ENCODE measurements at places on chromosomes 11 and 22. TPM values are rescaled to one million over a fixed set of nuclear protein-coding genes. Genes with fewer than 3 reads are reported as not detected.
A peak's percentile ranks its signal among the peaks of the same experiment; 100 is the strongest.

DNA sequence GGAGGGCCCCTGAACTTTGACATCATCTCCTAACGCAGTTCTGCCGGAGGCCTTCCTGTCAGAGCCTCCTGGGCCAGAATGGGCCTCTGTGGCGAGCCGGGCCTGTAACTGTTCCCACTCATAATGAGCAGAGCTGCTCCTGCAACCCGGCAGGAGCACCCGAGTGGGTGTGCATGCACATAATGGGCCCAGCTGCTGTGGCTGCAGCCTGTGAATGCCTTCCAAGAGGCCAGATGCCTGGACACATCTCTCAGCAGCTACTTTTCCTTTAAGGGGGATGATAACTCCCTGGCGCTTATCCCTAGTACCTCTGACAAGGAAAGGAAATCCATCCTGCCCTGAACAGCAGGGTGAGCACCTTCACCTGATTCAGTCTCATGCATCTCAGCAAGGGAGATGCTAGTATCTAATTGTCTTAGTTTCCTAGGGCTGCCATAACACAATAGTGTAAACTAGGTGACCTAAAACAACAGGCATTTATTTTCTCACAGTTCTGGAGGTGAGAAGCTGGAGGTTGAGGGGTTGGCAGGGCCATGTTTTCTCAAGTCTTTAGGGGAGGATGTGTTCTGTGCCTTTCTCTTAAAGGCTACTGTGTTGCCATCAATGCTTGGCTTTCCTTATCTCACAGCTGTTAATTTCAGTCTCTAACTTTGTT, 120.5 kb downstream of the TEAD1 start:
- no peak for DNase-seq

- DNase-seq: no peak
Measured at GRCh38 chr22:17242641-17243040, 23.4 kb upstream of the ADA2 start.

- DNase-seq: no peak
Measured at GRCh38 chr11:17472467-17472866, 4.2 kb downstream of the ABCC8 start.

- DNase-seq: no peak
Measured at GRCh38 chr22:20610757-20611156, 103.3 kb downstream of the MED15 start.

GRCh38 chr11:31640611-31641010, 131.0 kb downstream of the ELP4 start:
- DNase-seq: no peak

DNA sequence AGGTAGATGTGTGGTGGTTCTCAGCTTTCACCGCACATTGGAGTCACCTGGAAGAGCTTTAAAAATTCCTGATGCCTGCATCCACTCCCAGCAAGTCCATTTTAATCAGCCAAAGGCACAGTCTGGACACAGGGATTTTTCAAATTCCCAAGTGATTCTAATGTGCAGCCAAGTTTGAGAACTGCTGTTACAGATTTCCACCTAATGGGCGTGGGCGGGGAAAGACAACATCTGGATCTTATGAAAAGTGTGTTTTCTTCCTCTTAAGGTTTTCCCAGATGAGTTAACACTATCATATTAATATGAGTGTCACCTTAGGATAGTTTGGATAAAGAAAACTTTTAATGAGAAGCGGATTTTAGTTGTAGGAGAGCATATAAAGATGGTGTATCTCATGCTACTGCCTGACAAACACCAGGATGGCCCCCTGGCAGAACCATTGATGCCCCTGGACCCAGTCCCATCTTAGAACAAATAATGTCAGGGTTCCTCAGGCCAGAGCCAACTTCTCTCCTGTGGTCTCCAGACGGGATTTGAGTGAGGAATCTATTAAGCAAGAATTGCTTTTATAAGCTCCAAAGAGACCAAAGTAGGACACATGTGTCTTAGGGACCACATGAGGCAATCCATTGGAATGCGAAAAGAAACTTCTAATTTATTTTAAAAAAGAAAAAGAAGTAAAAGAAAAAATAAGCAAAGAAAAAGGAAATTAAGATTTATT, 31.9 kb downstream of the POU2AF1 start:
- DNase-seq: peak; percentile 55

Gene MFRP
- total RNA-seq: 0.44 TPM

Gene OR10D3
- not detected for total RNA-seq

Measured in tibial nerve (tissue), 4 donors.